ENCODE measurements at places on chromosomes 3 and 15.

DNA sequence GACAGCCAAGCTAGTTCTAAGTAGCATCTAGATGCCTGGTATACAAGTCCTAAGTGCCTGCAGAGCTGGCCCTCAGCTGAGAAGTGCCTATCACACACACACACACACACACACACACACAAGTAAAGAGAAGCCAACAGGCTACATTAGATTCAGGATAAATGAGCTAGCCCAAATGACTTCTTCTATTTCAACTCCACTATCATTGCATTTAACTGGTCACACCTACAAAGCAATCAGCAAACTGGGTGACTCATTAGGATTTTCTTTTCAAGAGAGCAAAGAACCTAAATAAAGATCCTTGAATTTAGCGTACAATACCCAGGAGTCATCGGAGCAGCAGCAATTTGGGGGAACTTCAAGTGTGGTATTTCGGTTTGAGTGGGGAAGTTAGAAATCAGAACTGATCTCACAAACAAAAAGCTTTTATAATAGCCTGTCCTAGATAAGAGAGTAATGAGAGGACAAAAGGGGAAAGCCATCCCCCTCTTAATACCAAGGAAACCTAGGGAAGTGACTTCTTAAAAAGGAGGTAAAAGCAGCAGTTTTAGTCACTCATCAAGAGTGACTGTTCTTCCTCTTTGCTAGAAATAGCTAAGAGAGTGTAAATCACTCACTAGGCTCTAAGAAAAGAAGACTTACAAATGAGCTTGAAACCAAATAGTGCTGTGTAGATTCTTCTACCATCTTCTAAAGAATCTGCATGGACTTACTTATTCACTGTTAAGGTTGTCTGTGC lies 112.7 kb downstream of the TNIK start:
- no peak for DNase-seq

DNA sequence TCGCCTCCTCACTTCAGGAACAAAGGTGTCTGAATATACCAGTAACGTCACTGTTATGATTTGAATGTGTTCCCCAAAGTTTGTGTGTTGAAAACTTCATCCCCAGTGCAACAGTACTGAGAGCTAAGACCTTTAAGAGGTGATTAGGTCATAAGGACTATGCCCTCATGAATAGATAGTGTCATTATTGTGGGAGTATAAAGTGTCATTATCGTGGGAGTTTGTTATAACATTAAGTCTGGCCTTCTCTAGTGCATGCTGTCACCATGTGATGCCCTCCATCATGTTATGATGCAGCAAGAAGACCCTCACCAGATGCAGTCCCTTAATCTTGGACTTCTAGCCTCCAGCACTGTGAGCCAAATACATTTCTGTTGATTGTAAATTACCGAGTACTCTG lies 53.7 kb upstream of the TLE3 start:
- no peak for DNase-seq

DNA sequence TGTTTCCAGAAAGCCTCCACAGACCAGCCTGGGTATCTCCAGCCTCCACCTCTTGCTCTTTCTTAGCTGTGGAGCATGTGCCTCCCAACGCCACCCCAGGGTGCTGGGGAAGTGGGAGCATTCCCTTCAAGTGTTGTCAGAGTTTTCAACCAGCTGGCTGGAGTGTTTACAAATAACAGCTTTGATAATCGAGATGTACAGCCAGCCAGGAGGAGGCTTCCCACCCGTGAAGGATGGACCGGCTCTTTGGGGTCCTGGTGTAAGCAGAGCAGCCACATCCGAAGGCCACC lies 8.5 kb upstream of the OXTR start:
- no peak for DNase-seq

DNA sequence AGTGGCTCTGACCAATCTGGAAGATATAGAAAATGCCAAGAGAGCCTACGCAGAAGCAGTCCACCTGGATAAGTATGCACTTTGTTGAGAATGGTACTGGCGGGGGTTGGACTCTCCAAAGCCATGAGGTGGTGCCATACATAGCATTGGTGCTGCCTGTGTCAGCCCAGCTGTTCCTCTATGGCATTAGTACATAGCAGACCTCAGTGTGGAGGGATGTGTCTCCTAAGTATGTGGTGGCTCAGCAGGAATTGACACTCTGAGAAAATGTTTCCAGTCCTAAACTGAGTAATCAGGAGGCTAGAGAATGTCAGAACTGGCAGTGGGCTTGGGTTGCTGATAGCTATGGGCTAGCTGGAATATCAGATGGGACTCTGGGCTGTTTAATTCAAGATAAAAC lies 48.4 kb downstream of the ADPGK start:
- DNase-seq: no peak

- no peak for DNase-seq
These were observed 51.1 kb downstream of the SYNM start for GRCh38 chr15:99155961-99156443.

GRCh38 chr3:114680299-114680698 lies 386.5 kb downstream of the TIGIT start:
- DNase-seq: no peak

DNA sequence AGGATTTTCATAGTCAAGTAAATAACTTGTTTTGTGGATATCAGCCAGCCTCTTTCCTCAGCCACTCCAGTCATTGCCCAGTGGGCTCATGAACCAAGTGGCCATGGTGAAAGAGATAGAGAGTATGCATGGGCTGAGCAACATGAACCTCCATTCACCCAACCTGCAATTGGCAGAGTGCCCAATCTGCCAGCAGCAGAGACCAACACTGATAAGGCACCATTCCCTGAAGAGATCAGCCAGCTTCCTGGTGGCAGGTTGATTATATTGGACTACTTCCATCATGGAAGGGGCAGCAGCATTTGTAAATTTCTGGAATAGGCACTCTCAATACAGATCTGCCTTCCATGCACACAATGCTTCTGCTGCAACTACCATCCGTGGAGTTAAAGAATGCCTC lies 10.3 kb upstream of the MCF2L2 start:
- no peak for DNase-seq

DNA sequence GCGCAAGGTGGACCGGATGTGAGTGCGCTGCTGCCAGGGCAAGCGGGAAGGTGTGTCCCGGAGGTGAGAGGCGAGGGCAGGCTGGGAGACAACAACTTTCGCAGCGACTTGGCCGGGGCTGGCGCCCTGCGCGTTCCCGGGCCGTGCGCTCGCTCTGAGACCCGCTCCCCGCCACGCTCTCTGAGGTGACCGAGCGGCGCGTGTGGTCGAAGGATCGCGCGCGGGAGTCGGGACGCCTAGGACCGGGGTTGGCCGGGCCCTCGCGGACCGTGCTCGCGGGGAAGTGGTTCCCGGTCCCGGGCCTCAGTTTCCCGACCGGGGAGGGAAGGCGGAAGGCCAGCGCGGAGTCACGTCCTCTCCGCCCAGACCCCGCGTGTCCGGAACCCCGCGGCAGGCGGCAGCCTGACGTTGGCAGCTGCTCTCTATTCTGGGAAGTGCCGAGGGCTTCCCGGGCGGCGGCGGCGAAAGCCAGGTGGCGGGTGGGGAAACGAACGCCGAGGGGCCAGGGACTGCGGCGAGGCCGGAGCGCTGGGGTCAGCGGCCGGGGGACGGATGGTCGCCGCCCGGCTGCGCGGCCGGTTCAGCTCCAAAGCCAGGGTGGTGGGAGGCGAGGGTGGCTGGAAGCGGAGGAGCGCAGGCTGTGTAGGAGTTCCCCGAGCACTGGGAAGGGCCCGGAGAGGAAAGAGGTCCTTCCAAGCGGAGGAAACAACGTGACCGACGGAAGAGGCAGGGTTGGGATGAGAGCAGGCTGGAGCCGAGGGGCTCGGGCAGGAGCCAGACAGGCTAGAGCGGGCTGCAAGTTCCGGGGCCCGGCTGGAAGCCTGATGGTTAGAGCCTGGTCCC lies 1.0 kb upstream of the IGF2BP2 start:
- no peak for DNase-seq

GRCh38 chr15:83012076-83012426 lies 612 bp upstream of the C15orf40 start:
- no peak for DNase-seq

- no peak for DNase-seq
These were observed 466.4 kb downstream of the DIPK2A start for GRCh38 chr3:144437989-144438388.

DNA sequence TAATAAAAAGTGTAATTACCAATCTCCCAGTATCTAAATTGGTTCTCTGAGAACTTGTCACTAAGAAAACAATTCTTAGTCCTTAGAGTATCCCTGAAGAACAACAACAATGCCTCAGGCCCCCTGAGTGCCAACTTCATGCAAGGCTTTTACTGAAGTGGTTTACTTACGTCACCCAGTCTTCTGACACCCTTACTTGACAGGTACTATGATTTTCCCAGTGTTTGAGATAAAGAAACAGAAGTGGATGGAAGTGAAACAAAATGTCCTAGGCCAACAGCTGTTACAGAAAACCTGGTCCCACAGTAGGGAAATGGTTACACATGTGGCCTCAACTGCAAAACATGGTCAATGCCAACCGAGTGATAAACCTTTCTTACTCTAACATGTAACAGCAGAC lies 331.1 kb downstream of the FOXP1 start:
- DNase-seq: no peak

DNA sequence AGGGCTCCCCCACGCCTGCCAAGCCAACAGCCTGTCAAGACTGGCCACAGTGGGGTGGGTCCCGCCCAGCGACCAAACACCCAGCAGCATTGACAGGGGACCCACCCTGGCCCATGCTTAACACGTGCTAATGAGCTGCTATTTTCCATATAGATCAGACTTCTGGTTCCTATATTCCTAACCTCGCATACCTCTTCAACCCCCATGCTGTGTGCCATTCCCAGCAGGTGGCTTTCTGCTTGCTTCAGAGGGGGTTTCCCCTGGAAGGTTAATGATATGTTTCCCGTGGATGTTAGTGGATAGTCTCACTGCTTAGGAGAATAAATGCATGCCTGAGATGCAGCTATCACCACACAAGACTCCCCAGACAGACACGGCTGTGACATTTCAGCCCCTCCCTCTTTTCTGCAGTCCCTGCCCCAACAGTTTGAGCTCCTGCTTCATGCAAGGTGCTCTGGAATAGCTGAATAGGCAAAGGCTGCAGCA lies 37.9 kb upstream of the MGLL start:
- DNase-seq: no peak

DNA sequence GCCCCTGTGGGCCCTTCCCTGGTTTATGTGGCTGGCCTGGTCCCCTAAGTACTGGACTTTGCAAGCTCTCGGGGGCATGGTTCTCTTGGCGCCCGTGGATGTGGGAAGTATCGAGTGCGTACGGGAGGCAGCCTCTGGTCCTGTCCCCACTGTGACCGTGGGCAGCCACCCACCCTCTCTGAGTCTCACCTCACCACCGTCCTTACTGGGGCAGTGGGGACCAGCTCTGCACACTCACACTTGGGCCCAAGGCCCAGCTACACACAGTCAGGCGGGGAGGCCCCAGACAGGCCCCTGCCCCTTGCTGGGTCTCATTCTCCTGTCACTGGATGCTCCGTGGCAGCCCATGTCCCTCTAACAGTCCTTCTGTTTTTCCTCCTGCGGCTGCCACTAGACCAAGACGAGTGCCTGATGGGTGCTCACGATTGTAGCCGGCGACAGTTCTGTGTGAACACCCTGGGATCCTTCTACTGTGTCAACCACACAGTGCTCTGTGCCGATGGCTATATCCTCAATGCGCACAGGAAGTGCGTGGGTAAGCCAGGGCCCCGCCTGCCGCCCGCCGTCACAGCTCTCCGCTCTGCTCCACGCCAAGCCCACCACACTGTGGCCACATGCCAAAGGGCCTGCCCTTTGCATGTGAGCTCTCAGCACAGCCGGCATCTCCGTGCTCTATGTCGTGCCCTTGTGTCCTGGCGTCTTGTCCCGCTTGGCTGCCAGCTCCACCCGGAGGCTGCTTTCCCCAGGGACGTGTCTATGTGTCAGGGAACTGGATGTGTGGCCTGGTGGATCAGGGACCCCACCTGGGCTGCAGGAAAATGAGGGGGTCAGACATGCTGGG lies 72.7 kb downstream of the FBLN2 start:
- no peak for DNase-seq

- no peak for DNase-seq
These were observed 132.8 kb downstream of the KCNAB1 start for GRCh38 chr3:156253150-156253549.

DNA sequence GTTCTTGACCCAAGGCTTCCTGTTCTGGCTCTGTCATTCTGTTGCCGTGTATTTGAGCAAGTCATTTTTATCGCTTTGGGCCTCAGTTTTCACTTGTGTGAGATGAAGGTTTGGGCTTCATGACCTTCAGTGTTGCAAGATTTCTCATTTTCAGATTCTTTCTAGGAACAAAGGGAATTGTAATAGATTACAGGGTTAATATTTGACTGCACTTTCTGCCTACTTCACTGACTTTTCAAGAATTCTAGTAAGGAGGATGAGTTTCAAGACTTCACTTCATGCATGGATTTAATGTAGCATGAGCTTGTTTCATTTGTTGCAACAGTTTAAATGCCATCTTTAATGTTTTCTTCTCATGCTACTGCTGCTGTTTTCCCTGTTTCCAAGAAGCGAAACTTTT lies 226.5 kb downstream of the NLGN1 start:
- no peak for DNase-seq

GRCh38 chr3:58973796-58974195 lies 76.0 kb downstream of the CFAP20DC start:
- no peak for DNase-seq

Data from cerebellar nuclear complex (tissue), 1 donor.